ENCODE measurements at places on chromosomes 12 and 14.

DNA sequence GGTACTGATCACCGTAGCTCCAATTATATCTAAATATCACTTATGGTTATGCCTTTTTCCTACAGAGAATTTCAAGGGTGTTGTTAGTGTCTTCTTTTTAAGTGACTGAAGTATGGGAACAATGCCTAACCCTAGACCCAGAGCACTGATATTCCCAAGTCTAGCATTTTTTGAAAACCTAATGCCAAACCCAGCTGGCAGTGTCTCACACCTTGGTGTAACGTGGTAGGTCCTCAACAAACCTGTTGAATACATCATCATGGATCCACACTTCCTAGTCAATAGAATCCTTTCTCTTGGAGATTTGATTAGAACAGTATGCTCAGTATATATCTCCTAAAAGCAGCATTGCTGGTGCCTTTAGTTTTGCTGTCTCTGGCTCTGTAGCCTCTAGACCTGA lies 37.7 kb upstream of the RMST start:
- no peak for DNase-seq

- DNase-seq, result no peak
Measured at GRCh38 chr12:117000316-117000715, 89.6 kb downstream of the FBXW8 start.

DNA sequence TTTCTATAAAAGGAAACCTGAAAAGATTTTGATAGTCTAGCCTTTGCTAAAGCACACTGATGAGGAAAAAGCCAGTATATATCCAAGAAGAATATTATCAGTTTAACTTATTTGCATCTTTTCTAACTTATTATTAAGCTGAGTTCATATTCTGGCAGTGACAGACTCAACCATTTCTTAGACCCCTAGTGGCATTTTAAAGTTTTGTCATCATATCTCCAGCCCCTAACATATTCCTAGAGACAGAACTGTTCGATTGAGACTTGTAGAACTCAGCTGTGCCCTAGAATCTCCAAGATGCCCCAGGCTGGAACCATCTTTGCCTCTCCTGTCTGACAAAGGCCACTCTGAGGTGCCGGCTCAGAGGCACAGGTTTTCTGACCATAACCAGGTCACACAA lies 365.6 kb downstream of the NELL2 start:
- DNase-seq, result peak; percentile 29

- no peak for DNase-seq
Measured at GRCh38 chr14:94659901-94660300, 47.7 kb downstream of the SERPINA3 start.

GRCh38 chr12:90338365-90338764 lies 616.6 kb downstream of the CCER1 start:
- DNase-seq, result no peak

DNA sequence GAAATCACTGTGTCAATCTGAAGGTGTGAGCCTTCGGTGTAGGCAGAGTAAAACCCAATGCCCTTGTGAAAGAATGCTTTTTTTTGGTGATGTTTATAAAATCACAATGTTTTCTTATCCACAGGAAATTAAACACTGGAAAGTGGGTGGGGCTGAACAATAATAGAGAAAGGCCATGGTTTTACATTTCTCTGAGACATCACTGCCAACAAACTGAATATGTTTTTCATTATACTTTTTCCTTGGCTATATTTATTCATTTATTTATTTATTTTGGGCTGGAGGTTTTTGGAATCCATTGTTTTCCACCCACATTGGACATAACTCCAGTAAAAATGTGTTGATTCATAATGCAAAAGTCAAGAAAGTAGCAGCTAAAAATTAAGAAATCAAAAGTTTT lies 16.9 kb downstream of the LRRK2 start:
- no peak for DNase-seq

GRCh38 chr12:132487311-132487741 lies 2.6 kb upstream of the FBRSL1 start:
- peak; percentile 39 for DNase-seq

DNA sequence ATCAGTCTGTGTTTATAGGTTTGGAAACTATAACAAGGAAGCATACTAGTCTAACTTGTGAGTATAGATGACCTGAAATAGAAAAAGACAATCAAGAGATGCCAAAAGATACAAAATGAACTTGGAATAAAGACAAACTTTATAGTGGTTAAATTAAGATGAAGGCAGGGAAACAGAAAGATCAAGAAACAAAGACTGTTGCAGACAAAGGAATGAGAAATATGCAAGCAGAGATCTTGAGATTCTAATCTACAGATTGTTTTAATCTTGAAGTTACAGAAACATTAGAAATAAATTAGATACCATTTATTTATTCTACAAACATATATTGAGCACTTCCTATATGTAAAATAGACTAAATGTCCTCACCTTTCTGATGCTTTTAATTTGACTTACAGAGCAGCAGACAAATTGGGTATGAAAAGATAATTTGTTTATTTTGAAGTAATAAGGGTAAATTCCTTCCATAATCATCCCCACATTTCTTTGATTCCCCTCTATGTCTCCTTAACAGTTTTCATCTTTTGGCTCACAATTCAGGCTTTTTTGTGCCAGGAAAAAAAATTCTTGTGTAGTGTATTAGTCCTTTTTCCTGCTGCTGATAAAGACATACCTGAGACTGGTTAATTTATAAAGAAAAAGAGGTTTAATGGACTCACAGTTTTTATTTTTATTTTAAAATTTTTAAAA lies 134.4 kb downstream of the KITLG start:
- DNase-seq, result no peak

DNA sequence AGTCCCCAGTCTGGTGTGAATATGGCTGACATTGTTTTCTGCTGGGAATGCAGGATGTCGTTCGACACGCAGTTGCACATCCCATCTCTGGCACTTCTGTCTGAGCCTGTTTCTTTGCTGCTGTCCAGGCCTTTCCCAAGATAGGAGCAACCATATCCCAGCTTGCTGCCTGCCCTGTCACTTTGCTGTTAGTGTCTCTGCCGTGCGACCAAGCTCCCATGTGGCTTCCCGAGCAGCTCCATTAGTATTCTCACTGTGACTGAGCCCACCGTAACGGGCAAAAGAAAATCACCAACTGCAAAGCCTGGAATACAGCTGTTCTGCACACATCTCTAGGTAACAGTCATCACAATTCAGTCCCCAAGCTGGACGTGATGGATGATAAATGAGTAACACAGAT lies 66.0 kb upstream of the CPSF6 start:
- DNase-seq, result peak; percentile 40

GRCh38 chr12:77469578-77470333 lies 360.9 kb upstream of the NAV3 start:
- DNase-seq, result peak; percentile 2

- DNase-seq, result no peak
Measured at GRCh38 chr14:30848449-30849240, 25.7 kb upstream of the COCH start.

DNA sequence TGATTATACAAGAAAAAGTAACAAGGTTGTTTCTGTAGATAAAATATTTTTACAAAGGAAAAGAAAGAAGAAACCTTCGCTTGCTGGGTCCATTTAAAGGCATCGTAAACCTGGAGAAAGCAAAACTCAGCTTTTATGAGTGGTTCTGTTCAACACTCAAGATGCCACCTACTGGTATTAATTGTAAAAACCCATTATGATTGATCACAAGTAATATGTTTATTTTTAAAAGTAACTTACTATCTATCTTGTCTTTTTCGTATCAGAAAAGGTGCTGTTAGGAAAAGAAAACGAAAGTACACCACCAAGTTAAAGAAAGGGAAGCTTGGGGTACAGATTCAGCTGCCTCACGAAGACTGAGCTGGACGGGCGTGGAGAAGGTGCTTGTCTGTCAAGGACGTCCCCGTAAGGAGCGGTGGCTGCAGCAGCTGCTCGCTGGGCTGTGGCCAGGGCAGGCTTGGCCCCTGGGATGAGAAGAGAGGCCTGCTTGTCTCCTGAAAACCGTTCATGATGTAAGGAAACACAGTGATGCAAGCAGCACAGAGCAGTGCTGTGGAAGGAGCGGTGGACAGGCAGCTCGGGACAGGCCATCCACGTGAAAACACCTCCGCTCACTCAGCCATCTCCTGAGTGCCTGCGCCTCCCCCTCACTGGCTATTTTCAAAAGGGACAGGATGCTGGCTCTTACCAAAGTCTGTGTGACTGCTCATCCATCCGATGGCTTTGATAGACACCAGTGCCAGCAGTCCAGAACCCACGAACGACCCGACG lies 25.0 kb downstream of the SLC15A4 start:
- no peak for DNase-seq

GRCh38 chr14:96792003-96792402 lies 5.2 kb upstream of the VRK1 start:
- DNase-seq, result no peak

GRCh38 chr14:22814941-22815713 lies at the start of gene SLC7A7:
Gene SLC7A7, minus strand, starts transcription at chr14:22815435. Its CDS starts 2,037 bp downstream, at chr14:22813398.
- no peak for DNase-seq

- DNase-seq, result peak; percentile 21
Measured at GRCh38 chr14:50340963-50341362, 28.8 kb downstream of the DMAC2L start.

GRCh38 chr14:104732355-104732804 lies 8.4 kb downstream of the ADSS1 start:
- DNase-seq, result peak; percentile 39

GRCh38 chr12:101884174-101884573 lies 6.8 kb downstream of the DRAM1 start:
- no peak for DNase-seq

- DNase-seq, result peak; percentile 85
Measured at GRCh38 chr12:121811434-121812319, 7.9 kb downstream of the SETD1B start.

- DNase-seq, result no peak
Measured at GRCh38 chr14:101058571-101058970, 155.0 kb upstream of the RTL1 start.

DNA sequence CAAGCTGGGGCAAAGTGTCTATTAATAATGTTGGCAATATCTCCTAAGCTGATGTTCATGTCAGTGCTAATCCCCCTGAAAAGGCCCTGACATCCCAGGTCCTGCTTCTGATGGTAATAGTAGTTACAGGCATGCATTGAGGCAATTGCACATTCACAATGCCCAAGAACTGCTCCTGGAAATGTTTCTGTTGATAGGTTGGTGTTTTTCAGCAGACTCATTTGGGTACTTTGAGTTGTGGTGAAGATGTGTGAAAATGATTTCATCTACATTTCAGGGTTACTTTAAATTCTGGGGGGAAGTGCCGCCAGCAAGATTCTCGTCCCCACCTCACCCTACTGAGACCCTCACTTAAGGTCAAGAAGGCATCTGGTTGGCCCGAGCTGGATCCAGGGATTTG lies 92.9 kb downstream of the BBS10 start:
- DNase-seq, result no peak

- no peak for DNase-seq
Measured at GRCh38 chr14:54985156-54985555, 41.7 kb downstream of the WDHD1 start.

DNA sequence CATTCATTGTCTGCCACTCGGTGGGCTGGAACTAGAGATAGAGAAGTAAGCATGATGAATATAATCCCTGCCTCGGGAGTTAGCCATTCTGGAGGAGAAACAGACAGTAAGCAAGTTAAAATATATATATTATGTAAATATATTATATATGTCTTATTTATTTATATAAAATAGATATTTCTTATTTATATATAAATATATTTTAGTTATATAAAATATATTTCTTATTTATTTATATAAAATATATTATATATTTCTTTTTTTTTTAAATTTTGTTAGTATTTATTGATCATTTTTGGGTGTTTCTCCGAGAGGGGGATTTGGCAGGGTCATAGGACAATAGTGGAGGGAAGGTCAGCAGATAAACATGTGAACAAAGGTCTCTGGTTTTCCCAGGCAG lies 78.1 kb upstream of the TBX5 start:
- no peak for DNase-seq

DNA sequence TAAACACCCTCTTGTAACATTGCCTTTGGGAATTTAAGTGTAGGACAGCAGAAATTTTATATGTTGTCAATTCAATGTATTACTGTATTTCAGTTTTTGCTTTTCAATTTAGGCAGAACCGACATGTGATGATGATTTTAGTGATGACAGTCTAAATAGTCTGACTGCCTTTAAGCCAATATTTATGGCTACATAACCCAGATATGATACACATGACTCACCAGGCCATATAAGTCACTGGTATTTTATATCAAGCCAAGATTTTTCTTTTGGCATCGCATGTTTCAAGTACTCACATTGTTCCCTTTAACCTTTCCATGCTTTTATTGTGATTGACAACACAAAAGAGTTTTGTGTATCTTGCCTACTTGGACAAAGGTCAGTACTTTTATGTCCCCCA lies 13.6 kb upstream of the PPM1A start:
- no peak for DNase-seq

DNA sequence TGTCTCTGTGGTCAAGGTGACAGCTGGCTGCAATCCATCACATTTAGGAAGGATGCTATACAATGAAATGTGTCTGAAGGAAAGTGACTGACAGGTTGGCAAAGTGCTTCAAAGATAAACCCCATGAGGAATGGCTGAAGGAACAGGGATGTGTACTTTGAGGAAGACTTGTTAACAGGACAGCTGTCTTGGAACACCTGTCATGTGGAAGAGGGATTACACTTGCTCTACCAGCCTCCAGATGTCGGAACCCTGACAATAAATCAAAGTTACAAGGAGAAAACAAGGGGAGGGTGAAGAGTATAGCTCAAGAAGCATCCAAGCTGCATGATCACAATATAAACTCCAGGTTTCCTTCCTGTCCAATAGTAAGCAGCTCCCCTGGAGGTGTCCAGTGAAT lies 147.8 kb upstream of the TMCC3 start:
- no peak for DNase-seq

DNA sequence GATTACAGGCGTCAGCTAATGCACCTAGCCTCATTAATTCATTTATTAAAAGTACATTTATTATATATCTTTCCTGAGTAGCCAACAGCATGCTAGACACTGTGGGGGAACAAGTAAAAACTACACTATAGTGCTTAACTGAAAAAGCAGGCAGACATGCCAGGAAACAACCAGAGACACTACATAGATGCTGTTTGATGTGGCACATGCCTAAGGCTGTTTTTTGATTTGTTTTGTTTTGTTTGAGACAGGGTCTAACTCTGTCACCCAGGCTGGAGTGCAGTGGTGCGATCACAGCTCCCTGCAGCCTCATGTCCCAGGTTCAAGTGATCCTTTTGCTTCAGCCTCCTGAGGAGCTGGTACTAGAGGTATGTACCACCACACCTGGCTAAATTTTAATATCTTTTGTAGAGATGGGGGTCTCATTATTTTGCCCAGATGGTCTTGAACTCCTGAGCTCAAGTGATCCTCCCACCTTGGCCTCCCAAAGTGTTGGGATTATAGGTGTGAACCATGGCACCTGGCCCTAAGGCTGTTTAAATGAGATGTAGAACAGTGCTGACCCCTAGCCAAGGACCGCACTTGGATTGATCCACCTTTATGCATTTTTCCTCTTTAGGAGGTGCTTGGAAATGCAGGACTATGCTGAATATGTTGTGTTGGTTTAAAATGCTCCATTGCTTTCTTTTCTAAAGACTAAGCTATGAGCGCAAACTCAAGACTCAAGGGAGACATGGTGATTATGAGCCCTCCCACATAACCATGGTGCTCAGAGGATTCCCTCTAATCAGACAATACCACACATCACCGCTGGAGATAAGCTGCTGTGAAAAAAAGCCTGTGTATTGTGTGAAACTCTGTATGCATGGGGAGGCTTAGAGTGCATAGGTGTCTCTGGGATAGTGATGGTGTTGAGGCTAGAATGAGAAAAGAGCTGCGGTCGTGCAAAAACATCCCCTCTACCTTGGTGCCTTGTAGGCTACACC lies 10.5 kb upstream of the C14orf93 start:
- no peak for DNase-seq

GRCh38 chr12:2528001-2528400 lies 266.8 kb upstream of the FKBP4 start:
- no peak for DNase-seq
